ENCODE measurements at places on chromosomes 11 and 22. TPM values are rescaled to one million over a fixed set of nuclear protein-coding genes. Genes with fewer than 3 reads are reported as not detected.

DNA sequence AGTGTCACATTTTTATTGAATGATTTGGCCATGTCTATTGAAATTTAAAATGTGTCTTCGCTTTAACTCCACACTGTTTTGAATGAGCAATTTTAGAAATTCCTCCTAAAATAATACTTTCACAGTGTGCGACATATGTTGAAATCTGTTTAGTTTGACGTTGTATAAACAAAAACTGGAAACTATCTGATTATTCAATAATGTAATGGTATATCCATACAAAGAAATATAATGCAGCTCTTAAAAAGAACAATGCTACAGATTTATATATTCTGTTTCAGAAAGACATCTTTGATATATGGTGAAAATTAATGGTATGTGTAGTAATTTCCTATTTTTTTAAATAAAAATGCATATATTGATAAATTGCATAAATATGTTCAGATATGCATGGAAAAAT is 268.7 kb upstream of the SORL1-AS1 start:
- H3K27ac ChIP-seq, result peak overlapping the region; percentile 82
- no peak for DNase-seq
- no peak overlapping the region for H3K4me3 ChIP-seq
- peaks cover 21% of the 10 kb centered on the region for H3K27me3 ChIP-seq

DNA sequence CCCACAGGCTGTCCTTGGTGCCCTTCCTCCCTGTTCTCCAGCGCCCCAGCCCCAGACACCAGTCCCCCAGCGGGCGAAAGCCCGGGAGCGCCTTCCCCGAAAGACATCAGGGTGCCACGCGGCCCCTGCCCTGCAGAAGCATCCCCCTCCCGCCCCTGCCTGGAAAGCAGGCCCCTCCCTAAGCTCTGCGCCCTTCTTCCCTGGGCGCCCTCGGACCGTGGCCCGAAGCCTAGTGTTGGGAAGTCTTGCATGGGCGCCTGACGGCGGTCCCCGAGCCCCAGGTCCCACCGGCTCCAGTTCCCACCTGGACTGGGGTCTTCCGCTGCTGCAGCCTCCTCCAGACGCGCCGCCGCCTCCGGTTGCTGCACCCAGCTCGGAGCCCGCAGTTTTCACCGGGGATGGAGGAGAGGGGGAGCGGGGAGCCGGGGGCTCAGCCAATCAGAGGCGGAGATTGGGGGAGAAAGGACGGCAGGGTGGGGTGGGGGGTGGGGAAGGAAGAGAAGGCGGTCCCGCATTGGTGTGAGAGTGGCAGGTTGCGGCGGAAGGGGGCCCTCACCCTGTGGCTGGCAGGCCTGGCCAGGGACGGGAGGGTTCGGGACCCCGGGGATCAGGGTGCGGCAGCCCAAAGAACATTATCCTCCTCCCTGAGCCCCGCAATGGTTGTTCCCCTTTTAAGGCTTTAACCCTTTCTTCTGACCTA is at the start of gene THY1:
TSS of gene THY1 (minus strand) at position 364 of the 700 bp plus-strand sequence. CDS start 2,267 bp downstream, outside the sequence.
- H3K4me1 ChIP-seq, result peaks cover 3% of the 10 kb centered on the region
- H3K27me3 ChIP-seq, result peaks cover 38% of the 10 kb centered on the region
- H3K27ac ChIP-seq, result peak within 1 kb of the TSS; percentile 70

DNA sequence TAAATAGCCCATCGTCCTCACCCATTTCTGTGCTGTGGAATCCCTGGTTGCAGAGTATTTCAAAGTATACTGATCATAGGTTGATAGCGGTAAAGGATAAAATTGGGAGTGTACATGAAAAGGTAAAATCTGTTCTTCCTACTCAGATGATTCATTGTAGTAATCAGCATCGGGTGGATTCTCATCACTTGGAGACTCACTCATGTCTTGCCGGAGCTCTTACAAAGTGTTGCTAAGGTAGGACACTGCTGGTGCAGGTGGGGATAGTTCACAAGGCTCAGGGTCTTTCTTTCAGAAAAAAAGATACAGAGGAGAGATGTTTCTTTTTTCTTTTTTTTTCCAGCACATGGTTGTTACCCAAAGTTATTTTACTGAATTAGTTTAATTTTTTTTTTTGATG is 84.8 kb downstream of the MTNR1B start:
- H3K36me3 ChIP-seq, result no peaks in the 10 kb centered on the region
- H3K27ac ChIP-seq, result no peak overlapping the region
- H3K27me3 ChIP-seq, result no peaks in the 10 kb centered on the region
- no peak for DNase-seq

DNA sequence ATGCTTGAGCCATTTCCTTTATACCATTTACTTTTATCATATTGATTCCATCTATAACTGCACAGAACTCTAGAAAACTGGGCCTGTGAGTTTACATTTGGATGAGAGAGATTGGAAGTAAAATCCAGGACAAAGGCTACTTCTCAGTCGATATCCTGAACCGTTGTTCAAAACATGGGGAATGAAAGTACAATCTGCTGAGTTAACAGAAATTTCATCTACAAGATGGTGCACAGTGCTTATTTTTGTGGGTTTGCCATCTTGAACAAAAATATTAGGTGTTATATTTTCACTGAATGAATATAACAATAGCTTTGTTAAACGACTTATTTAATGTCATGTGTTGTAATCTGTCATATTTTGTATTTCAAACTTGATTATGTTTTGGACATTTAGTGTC is 622.6 kb downstream of the LUZP2 start:
- DNase-seq, result no peak
- H3K27me3 ChIP-seq, result no peaks in the 10 kb centered on the region
- no peaks in the 10 kb centered on the region for H3K4me1 ChIP-seq
- H3K4me3 ChIP-seq, result no peak overlapping the region
- H3K27ac ChIP-seq, result no peak overlapping the region
- no peaks in the 10 kb centered on the region for H3K36me3 ChIP-seq

GRCh38 chr11:33701302-33702230 is 940 bp upstream of the C11orf91 start:
- no peaks in the 10 kb centered on the region for H3K27me3 ChIP-seq
- H3K27ac ChIP-seq, result peak overlapping the region; percentile 86

Gene FREY1
- total RNA-seq, result 0.82 TPM

Gene SLC5A12
- 0.48 TPM for total RNA-seq

Gene BTG4
- not detected for total RNA-seq

Gene PATE2
- not detected for total RNA-seq

Gene SLC25A18
- 0.75 TPM for total RNA-seq

All from transverse colon (tissue), 4 donors.